Testis (tissue), 5 donors: ENCODE measurements at places on chromosomes 7 and 10. TPM values are rescaled to one million over a fixed set of nuclear protein-coding genes. Genes with fewer than 3 reads are reported as not detected.

The PAOX gene
- 24.8 TPM for total RNA-seq

The C10orf53 gene
- total RNA-seq = 33.5 TPM

The ZDHHC16 gene
- total RNA-seq = 58.0 TPM

DNA sequence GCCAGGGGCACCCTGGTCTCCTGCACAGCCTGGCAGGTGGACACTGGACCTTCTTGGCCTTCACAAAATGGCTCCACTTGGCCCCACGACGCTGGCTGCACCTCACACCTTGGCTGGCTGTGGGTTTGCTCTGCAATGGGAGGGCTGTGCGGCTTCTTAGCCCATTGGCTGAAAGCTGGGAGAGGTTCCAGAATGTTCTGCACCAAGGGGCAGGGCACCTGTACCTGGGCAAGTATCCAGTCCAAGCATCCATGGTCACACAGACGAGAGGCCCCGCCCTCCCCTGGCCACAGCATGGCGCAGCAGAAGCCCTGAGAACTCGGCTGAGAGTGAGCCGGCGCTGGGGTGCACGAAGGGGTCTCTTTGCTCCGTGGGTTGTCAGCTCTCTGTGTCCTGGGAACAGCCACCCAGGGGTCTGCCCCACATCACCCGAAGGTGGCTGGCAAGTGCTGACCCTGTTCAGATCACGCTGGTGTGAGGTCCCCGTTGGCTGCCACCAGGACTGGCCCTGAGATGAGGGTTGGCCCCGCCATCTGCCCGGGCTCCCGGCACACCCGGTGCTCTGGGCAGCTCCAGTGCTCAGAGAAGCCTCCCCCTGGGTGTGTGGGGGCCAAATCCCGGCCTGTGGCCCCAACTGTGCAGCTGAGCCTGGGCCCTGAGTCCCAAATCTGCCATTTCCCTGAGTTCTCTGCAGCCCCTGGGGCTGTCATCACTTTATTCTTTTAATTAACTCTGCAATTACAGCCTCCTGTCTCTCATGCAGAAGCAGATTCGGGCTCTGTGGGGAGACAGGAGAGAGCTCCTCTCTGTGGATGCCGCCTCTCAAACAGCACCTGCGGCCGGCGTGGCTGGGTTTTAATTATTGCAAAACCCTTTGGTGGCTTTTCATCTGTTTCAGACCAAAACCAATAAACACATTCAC is 19.4 kb upstream of the ADGRA1 start:
- H3K36me3 ChIP-seq = no peaks in the 10 kb centered on the region
- no peaks in the 10 kb centered on the region for H3K4me1 ChIP-seq
- no peak overlapping the region for H3K4me3 ChIP-seq

- DNase-seq = no peak
- no peak overlapping the region for H3K27ac ChIP-seq
- no peaks in the 10 kb centered on the region for H3K36me3 ChIP-seq
- H3K4me1 ChIP-seq = peaks cover 8% of the 10 kb centered on the region
Measured at GRCh38 chr10:62769574-62770242, 34.8 kb upstream of the ADO start.
